Fibroblast of skin of scalp (primary cell): ENCODE measurements at places on chromosomes 4 and X.

- no peak for DNase-seq
These were observed 237.4 kb downstream of the CAMK2D start for GRCh38 chr4:113524096-113524495.

DNA sequence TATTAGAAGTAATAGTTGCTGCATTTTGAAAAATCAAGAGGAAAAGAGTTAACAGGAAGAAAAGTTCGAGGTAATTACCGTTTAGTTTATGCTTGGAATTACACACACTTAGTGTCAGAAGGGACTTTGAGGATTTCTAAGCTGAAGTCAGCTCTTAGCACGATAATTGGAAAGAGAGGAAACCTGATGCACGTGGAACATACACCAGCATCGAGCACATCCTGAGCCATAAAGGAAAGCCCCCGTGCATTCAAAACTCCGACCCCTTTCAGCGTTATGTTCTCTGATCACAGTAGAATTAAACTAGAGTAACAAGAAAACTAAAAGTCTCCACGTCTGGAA lies 400 bp upstream of the PAQR3 start:
- no peak for DNase-seq

GRCh38 chr4:74320559-74321118 lies 12.4 kb downstream of the EPGN start:
- peak; percentile 58 for DNase-seq

- DNase-seq: no peak
These were observed 68.1 kb downstream of the UCHL1 start for GRCh38 chr4:41324861-41325260.

GRCh38 chr4:98568941-98569663 lies 89.3 kb downstream of the TSPAN5 start:
- peak; percentile 35 for DNase-seq

DNA sequence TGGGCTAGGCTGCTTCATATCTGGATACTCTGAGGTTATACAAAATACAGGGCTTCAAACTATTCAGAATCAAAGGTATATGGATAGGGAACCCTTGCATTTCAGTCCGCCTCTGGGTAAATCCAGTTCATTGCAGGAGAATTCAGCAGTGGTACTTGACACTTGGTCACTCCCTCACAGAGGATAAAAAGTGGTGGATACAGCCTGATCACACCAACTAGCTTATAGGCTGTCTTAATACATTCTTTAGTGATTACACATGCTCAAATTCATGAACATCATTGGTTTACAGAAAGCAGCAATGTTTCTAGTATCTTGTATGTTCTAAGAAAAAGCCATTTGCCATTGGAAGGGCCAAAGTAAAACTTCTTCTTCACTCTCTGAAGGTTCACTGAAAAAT lies 104.8 kb upstream of the PDE5A start:
- DNase-seq: peak; percentile 57

- DNase-seq: no peak
These were observed 167.0 kb upstream of the CPEB2 start for GRCh38 chr4:14835288-14835687.

DNA sequence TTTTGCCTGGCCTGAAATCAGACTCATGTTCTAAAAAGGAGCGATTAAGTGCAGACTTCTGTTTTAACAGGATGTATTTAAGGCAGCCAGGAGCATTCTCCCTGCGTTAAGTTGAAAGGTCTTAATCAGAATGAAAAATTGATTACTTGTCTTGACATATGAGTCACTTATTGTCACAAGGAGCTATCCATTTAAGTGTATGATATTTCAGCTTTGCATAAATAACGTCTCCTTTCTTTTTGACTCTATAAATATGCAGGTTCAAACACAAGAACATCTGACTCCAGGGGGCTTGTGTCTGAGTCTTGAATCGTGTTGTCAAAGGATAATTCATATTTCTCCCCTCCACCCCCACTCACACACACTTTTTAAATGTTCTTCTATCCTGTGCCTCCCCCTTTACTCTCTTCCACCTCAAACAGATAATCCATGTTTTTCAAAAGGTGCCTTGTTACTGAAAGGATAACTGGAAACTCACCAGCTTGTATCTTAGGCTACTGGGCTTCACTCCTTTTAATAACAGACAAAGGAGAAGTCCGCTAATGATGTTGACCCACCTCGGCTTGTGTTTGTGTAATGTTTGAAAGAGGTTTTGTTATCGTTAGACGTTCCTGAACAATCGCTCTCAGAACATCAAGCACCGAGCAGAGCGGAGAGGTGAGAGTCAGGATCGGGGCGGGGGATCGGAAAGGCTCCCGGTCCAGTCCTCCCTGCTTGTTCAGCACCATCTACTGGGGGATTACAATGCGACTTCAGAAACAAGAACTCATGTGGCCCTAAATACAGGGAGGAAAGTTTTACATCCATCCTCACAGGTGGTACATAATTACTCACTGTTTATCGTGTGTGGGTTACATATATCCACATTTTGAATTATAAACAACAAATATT lies 107.5 kb upstream of the RPL34 start:
- DNase-seq: peak; percentile 57

- DNase-seq: peak; percentile 30
These were observed 597.2 kb upstream of the GRIA3 start for GRCh38 chrX:122586831-122587230.

DNA sequence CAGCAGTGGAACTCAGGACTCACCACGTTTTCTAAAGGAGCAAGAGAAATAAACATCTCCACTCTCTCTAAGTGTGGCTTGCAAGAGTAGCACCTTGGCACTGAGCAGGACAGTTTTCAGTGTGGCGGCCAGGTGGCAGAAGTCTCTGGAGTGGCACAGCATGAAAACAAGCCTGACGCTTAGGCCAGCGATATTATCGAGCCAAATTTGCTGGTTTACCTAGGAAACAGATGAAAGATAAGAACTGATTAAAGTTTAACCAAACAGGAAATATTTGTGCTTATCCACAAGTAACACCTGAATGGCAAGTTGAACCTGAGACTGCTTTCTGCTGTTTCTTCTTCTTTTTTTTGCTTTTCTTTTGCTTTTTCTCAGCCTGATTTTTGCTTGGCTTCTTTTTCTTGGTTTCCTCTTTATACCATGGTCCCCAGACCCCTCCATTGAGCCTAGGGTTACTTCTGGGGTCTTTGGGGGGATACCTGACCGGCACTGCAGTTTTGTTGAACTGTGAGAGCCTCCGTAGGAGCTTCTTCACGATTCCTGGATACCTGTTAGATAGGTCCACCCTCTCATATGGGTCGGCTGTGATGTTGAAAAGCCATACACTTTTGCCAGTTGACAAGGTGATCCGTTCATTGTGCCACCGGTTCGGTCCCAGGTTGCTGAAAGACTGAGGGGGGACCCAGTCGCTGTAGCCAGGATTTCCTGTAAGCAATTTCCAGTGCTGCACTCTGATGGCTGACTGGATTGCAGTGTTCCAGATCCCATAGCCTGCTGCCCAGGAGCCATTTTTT lies 77.3 kb downstream of the ARSJ start:
- no peak for DNase-seq

DNA sequence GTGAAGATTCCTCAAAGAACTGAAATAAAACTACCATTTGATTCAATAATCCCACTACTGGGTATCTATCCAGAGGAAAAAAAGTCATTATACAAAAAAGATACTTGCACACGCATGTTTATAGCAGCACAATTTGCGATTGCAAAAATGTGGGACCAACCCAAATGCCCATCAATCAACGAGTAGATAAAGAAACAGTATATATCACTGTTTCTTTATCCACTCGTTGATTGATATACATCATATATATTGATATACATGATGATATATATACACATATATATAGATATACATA lies 13.6 kb upstream of the AFP start:
- no peak for DNase-seq

- no peak for DNase-seq
These were observed 40.9 kb upstream of the CPLX1 start for GRCh38 chr4:866761-867390.

DNA sequence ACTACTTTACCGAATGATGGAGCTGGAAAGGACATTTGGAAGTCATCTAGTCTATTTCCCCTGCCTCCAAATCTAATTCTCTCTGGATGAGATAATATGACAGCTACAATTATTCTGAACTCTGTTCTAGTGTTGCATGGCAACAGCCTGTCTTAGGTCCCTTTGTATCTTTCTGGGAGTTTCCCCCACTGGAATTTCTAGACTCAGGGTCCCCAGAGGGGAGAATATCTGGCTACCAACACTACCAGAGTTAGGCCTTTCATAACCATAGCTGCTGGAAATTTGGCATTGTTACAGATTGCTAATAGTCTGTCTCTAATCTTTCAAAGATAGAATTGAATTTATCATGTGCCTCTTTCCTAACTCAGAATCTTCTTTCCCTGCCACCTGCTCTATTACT lies 4.5 kb downstream of the MSN start:
- DNase-seq: peak; percentile 69

DNA sequence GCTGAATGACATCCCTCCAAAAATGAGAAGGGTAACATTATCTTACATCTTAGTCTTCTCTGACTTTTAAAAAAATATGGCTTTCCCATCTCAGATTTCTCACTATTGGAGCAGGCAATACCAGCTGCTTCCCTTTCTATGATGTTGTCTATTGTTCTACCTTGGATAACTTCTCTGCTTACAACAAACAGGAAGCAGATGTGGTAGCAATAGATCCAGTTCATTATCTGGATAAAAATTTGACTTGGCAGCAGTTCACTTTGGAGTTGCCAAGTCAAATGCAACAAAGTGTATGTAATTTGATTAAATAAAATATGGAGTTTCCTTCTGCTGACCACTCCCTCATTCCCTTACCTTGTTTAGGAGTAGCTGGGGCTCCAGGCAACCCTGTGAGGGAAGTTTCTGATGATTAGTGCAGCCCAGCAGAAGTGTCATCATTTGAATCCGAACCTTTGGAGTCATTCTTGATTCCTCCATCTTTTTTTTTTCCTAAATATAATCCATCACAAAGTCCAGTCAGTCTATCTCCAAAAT lies 72.0 kb upstream of the GPRIN3 start:
- no peak for DNase-seq

GRCh38 chrX:104659005-104659744 lies 93.2 kb downstream of the IL1RAPL2 start:
- no peak for DNase-seq

- no peak for DNase-seq
These were observed 8.9 kb downstream of the CLCN4 start for GRCh38 chrX:10165580-10166247.

DNA sequence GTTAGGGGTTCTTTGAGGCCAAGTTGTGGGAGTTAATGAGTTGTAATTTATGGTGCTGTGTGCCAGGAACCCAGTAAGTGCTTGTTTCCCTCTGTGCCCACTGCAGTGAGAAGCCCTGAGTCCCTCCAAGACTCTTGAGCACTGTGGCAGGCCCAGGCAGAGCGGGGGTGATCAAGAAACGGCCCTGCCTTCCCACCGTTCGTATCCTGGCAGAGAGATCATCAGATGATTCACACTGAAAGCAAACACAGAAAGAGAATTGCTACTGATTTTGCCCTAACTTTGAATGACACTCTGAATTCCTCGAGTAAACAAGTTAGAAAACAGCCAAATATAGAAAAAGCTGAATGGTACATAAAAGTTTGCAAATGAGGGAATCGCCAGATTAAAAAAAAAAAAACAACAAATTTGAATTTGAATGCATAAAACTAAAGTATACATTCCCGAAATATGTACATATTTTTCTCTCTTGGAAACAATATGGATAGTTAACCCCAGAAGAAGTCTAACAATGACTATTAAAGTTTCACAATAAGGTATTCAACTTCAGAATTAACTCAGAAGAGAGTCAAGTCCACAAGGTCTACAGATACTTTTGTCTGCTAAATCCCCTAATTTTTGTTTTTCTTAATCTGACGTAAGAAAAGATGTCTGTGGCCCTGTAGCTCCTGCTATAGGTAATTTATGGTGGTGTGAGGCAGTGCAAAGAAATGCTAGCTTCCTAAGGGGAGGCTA lies 71.8 kb downstream of the AFAP1 start:
- peak; percentile 57 for DNase-seq

- no peak for DNase-seq
These were observed 33.0 kb downstream of the SGMS2 start for GRCh38 chr4:107857741-107858140.

DNA sequence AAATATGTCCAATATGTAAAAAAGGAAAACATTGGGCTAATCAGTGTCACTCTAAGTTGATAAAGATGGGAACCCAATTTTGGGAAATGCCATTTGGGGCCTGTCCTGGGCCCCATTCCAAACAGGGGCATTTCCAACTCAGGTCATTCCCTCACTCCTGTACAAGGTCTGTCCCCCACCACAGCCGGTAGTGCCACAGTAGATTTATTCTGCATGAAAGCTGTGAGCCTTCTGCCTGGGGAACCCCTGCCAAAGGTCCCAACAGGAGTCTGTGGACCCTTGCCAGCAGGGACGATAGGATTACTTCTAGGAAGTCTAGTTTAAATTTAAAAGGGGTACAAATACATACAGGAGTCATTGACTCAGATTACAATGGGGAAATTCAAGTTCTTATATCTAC lies 317.6 kb upstream of the GNPDA2 start:
- no peak for DNase-seq

- peak; percentile 1 for DNase-seq
These were observed 49.9 kb downstream of the ZNF157 start for GRCh38 chrX:47420265-47420664.

DNA sequence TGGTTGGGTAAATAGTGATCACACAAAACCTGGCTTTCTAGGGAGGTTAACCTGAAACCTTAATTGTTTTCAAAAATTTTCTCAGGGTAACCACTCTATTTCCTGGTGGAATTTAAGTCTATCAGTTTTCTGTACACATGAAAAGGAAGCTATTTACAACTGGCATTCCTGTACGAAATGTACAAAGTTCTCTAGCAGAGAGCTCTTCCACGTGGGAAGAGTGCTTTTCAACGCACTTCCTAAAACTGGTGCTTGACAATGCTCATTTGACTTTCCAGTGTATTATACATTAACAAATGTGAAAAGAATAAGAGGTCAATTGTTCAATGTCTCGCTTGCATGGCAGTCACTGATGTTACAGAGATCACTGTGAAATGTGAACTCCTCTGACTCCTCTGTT lies 2.8 kb upstream of the SOD3 start:
- no peak for DNase-seq

GRCh38 chrX:40132751-40133150 lies 35.0 kb upstream of the BCOR start:
- peak; percentile 64 for DNase-seq

DNA sequence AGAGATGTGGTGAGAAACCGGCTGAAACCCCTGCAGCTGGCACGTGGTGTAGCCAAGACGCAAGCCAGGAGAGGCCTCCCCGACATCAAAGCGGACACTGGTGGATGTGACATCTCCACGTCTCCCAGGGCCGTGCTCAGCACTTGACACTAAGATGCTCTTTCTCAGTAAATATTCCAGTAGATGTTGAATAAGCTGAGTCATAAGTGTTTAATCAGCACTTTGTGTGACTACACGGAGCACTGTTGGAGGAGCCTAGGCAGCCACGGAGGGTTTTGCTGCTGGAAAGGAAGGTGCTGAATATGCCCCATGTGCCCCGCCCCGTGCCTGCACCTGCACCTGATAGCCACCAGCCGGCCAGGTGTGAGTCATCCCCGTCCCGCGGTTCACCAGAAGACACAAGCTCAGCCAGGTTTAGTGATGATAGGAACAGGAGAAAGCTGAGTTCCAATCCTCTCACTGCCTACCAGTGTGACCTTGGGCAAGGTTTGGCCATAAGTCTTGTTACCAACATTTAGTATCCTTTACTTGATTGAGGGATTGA lies 29.0 kb upstream of the C4orf50 start:
- DNase-seq: no peak

- no peak for DNase-seq
These were observed 30.9 kb upstream of the ELOVL6 start for GRCh38 chr4:110229266-110229665.
